ENCODE measurements at places on chromosomes 6 and 20.

DNA sequence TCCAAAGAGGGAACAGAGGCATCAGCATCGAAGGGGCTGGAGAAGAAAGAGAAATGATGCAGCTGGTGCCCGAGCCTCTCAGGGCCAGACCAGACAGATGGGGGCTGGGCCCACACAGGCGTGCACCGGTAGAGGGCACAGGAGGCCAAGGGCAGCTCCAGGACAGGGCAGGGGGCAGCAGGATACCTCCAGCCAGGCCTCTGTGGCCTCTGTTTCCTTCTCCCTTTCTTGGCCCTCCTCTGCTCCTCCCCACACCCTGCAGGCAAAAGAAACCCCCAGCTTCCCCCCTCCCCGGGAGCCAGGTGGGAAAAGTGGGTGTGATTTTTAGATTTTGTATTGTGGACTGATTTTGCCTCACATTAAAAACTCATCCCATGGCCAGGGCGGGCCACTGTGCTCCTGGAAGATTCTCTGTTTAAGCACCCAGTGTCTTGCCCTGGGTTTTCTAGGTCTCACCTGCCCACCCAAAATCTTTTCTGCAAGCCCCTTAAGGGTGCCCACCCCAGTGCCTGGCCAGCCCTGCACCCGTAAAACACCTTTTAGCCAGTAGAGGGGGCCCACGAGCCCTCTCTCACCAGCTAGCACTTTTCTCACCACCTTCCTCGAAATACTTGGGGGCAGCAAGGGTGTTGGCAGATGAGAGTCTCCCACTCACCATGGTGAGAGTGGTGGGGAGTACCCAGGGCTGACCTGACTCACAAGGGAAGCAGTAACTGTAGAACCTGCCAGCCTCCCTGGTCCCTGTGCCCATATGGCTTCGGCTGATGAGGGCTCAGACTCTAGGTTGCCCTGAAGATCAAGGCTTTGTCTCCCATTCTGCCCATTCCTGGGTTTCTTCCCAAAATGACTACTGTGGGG, 35.7 kb upstream of the ID1 start:
- peaks cover 59% of the 10 kb centered on the region for H3K4me1 ChIP-seq
- H3K36me3 ChIP-seq = peaks cover 9% of the 10 kb centered on the region
- peak overlapping the region; percentile 25 for H3K27ac ChIP-seq
- peak; percentile 47 for DNase-seq
- H3K27me3 ChIP-seq = no peaks in the 10 kb centered on the region

GRCh38 chr6:157944983-157945931, 36.4 kb upstream of the SYNJ2 start:
- DNase-seq = no peak
- H3K27me3 ChIP-seq = no peaks in the 10 kb centered on the region
- H3K4me3 ChIP-seq = no peak overlapping the region
- peak overlapping the region; percentile 25 for H3K27ac ChIP-seq
- peaks cover 76% of the 10 kb centered on the region for H3K36me3 ChIP-seq

DNA sequence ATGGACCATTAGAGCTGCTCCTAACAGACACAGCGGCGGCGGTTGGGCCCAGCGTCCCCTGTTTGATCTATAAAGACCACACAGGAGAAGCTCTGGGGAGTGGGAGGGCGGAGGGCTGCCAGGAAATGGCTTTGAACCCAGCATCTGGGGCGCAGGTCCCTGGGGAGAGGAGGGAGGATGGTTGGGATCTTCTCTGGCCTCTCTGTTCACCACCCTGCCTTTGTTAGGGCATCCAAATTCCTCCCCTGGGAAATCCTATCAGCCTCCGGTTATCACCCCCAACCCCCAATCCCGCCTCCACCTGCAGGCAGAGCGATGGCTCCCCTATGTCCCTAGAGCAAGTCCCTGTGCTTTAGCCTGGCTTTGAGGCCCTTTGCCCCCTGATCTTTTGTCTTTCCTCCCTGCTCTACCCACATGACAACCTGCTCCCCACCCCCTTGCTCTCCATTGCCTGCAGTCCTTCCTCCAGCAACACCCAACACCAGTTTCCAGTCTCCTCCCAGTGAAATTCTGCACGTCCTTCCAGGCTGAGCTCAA, 7.1 kb downstream of the XKR7 start:
- no peak overlapping the region for H3K4me3 ChIP-seq
- H3K27ac ChIP-seq = no peak overlapping the region
- H3K27me3 ChIP-seq = peaks cover 28% of the 10 kb centered on the region
- no peaks in the 10 kb centered on the region for H3K36me3 ChIP-seq

DNA sequence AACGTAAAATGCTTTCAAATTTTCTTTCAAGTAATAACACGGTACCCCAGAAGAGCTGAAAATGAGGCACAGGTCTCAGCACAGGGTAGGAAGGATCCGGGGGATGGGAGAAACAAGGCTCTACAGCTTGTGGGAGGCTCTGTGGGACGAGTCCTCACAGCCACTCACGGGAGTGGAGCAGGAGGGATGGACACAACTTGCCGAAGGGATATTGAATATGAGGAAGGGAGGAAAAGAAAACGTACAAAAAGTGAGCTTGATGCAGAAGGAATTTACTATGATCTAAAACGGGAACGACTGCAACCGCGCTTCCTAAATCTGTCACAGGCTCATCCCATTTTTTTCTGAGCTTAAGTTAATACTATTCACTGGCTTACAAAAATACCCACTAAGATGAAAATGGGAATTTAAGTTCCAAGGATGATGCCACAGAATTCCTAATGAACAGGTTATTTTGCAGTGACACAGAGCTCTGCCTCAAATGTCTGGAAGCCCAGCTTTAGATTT, 72.9 kb downstream of the FYN start:
- H3K36me3 ChIP-seq = peaks cover 35% of the 10 kb centered on the region
- no peaks in the 10 kb centered on the region for H3K27me3 ChIP-seq
- H3K27ac ChIP-seq = peak overlapping the region; percentile 65
- peaks cover 60% of the 10 kb centered on the region for H3K4me1 ChIP-seq
- no peak for DNase-seq

DNA sequence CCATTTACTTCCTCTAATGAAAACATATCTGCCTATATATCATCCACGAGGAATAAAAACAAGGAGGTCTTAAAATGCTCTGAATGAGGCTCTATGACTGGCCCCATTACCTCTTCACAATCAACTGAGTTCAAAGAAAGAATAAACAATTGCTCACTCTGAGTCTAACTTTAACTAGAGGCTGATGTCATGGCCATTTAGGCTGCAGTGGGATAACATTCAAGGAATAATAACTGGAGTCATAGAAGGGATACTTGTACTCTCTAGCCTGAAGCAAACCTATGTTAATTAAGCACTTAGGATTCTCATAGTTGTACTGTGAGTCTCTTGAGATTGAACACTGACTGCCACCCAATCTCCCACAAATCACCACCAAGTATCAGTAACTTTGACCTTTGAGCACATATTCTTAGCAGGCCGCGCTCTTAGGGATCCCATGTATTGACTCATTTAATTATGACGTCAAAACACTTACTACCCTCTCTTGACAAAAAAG, 70.2 kb downstream of the PERP start:
- no peak for DNase-seq
- H3K4me3 ChIP-seq = no peak overlapping the region
- H3K27ac ChIP-seq = no peak overlapping the region
- H3K36me3 ChIP-seq = no peaks in the 10 kb centered on the region
- peaks cover 7% of the 10 kb centered on the region for H3K27me3 ChIP-seq

- no peak overlapping the region for H3K27ac ChIP-seq
- H3K36me3 ChIP-seq = peaks cover 7% of the 10 kb centered on the region
- peaks cover 33% of the 10 kb centered on the region for H3K4me1 ChIP-seq
- no peak for DNase-seq
These were observed 3.2 kb downstream of the PCMT1 start for GRCh38 chr6:149752600-149753373.

DNA sequence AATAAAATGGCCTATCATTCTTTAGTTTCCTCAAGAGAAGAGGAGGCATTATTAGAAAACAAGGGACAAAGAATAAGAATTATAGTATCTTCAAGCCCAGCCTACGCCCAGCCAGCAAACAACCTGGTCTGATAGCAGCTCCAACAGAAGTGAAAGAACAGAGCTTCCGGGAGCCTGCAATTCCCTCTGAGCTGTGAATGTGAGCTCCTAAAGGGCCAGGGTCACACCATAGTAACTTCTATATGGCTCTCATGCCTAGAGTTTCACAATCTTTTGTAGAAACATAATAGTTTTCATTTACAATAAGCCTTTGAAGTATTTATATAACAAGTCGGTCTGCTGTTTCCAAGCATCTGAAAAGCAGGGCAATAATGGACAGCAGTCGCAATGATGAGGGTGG, 116.5 kb downstream of the SMLR1 start:
- H3K27me3 ChIP-seq = no peaks in the 10 kb centered on the region
- H3K4me1 ChIP-seq = peaks cover 12% of the 10 kb centered on the region
- peaks cover 35% of the 10 kb centered on the region for H3K36me3 ChIP-seq
- H3K4me3 ChIP-seq = no peak overlapping the region
- H3K27ac ChIP-seq = no peak overlapping the region
- DNase-seq = no peak

DNA sequence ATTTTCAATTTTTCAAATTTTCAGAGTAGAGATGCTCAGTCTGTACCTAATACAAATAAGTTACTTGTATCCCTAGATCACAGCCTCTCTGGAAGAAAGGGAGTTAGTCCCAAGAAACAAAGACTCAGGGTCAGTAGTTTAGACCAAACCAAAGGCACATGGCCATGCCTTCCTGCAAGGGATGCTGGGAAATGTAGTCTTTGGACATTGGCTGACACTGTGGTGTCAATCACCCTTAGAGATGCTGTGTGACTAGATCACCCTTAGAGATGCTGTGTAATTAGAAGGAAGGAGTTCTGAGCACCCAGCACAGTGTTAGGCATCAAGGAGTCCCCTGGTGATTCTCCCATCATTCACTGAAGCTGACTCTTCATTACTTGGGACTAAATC, 202.1 kb downstream of the NFATC2 start:
- H3K4me1 ChIP-seq = peaks cover 3% of the 10 kb centered on the region
- no peak overlapping the region for H3K4me3 ChIP-seq
- H3K36me3 ChIP-seq = peaks cover 9% of the 10 kb centered on the region
- no peak for DNase-seq
- no peak overlapping the region for H3K27ac ChIP-seq

DNA sequence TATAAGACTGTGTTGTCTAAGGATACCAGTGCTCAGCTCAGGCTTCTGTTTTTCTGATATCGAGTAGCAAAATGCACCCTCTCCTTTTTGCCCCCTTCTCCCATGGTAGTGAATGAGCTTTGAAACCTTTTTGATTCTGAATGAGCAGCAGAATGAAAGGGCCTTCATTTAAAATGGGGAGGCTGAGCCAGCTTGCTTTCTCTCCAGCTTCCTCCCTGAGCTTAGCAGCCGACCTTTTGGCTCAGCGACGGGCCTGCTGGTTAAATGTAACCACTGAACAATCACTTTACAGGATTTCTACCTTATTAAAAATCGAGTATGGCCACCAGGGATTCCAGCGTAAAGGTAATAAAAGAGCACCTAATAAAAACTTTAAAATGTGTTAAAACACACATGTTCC, 133.7 kb upstream of the SPACA1 start:
- no peaks in the 10 kb centered on the region for H3K27me3 ChIP-seq
- H3K36me3 ChIP-seq = peaks cover 3% of the 10 kb centered on the region
- no peak overlapping the region for H3K4me3 ChIP-seq

DNA sequence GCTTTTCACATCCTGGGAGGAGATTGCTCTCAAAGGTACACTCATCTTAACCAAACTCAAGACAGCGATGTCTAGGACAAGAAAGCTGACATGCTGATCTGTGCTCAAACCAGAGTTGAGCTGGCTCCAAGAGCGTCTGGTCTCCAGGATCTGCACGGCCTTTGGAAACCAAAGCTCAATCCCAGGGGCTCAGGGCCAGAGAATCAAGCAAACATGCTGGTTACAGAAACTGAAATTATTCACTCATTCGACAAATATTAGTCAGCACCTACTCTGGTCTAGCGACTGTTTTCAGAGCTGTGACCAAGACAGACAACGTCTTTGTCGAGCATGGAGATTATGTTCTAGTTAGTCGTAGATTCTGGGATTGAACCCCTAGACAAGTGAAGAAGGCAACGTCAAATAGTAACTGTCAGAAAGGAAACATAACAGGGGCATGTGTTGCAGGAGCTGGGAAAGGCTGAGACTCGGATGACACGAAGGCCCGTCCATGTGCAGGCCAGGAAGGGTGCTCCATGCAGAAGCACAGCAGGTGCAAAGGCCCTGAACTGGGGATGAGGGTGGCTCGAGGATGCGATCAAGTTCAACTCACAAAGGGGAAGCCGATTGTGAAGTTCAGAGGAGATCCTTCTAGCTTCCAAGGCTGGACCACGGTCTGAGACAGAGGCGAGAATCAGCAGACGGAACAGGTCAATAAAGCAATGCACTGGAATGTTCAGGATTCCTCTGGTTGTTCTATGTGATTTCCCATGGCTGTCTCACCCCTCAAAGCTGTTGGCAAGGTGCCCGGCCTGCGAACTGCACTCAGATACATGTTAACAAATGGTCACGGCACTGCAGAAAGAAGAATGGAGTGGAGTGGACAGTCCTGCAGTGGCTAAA, 12.5 kb upstream of the PCK1 start:
- no peak for DNase-seq
- no peaks in the 10 kb centered on the region for H3K4me1 ChIP-seq
- no peak overlapping the region for H3K4me3 ChIP-seq
- H3K27me3 ChIP-seq = peaks cover 19% of the 10 kb centered on the region
- no peaks in the 10 kb centered on the region for H3K36me3 ChIP-seq
- H3K27ac ChIP-seq = no peak overlapping the region

All from stimulated activated naive B cell treated with anti-CD40 and anti-IgM and Interleukin-4, amounts not matched to agents 10 μg/mL and 1 μg/mL and 100 μg/mL, for 72 hours (primary cell).